ENCODE measurements at places on chromosomes 5 and 9.
A peak's percentile ranks its signal among the peaks of the same experiment; 100 is the strongest.

GRCh38 chr9:16830806-16831205, 39.7 kb downstream of the BNC2 start:
- H3K36me3 ChIP-seq: peaks cover 18% of the 10 kb centered on the region
- H3K4me1 ChIP-seq: peaks cover 50% of the 10 kb centered on the region
- H3K4me3 ChIP-seq: no peak overlapping the region
- peaks cover 3% of the 10 kb centered on the region for H3K27me3 ChIP-seq
- H3K27ac ChIP-seq: no peak overlapping the region

- no peaks in the 10 kb centered on the region for H3K36me3 ChIP-seq
- DNase-seq: no peak
- H3K27me3 ChIP-seq: peaks cover 25% of the 10 kb centered on the region
- H3K4me1 ChIP-seq: peaks cover 32% of the 10 kb centered on the region
Measured at GRCh38 chr9:115211413-115212124, 93.6 kb upstream of the TNC start.

GRCh38 chr5:9344751-9345240, 201.1 kb downstream of the SEMA5A start:
- peaks cover 3% of the 10 kb centered on the region for H3K27me3 ChIP-seq
- no peak overlapping the region for H3K4me3 ChIP-seq
- H3K4me1 ChIP-seq: peaks cover 12% of the 10 kb centered on the region
- DNase-seq: no peak
- peaks cover 7% of the 10 kb centered on the region for H3K36me3 ChIP-seq
- H3K27ac ChIP-seq: no peak overlapping the region

DNA sequence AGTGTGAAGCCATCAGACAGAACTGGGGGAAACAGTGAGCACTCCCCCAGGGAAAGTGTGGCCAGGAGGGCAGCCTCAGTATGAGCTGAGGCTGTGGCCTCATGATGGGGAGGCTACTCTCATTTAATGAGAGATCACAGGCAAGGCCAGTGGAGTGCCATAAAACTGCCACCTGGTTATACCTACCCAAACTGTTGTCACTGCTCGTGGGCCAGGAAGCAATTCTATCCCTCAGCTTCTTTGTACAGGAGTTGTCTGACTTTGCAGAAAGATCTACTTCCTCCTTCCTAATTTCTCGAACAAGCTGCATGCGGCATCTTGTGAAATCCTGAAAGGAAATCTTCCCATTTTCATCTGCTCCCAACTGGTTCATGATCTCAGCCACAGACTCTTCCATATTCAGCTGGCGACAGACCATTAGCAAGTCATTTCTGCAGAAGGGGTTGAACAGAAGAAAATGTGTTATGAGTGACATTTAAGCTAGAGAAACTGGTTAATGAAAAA, 50.0 kb downstream of the TSSK1B start:
- H3K27ac ChIP-seq: no peak overlapping the region
- H3K4me3 ChIP-seq: no peak overlapping the region
- no peaks in the 10 kb centered on the region for H3K4me1 ChIP-seq
- DNase-seq: no peak
- no peaks in the 10 kb centered on the region for H3K36me3 ChIP-seq

GRCh38 chr5:144167998-144168397, 2.5 kb downstream of the YIPF5 start:
- no peak for DNase-seq
- H3K27ac ChIP-seq: no peak overlapping the region
- H3K36me3 ChIP-seq: peaks cover 13% of the 10 kb centered on the region
- peaks cover 3% of the 10 kb centered on the region for H3K27me3 ChIP-seq

GRCh38 chr5:177368869-177369644, 11.3 kb downstream of the RGS14 start:
- H3K27me3 ChIP-seq: peaks cover 6% of the 10 kb centered on the region
- peaks cover 21% of the 10 kb centered on the region for H3K4me1 ChIP-seq
- H3K36me3 ChIP-seq: no peaks in the 10 kb centered on the region
- H3K4me3 ChIP-seq: peak overlapping the region; percentile 82
- H3K27ac ChIP-seq: peak overlapping the region; percentile 59

DNA sequence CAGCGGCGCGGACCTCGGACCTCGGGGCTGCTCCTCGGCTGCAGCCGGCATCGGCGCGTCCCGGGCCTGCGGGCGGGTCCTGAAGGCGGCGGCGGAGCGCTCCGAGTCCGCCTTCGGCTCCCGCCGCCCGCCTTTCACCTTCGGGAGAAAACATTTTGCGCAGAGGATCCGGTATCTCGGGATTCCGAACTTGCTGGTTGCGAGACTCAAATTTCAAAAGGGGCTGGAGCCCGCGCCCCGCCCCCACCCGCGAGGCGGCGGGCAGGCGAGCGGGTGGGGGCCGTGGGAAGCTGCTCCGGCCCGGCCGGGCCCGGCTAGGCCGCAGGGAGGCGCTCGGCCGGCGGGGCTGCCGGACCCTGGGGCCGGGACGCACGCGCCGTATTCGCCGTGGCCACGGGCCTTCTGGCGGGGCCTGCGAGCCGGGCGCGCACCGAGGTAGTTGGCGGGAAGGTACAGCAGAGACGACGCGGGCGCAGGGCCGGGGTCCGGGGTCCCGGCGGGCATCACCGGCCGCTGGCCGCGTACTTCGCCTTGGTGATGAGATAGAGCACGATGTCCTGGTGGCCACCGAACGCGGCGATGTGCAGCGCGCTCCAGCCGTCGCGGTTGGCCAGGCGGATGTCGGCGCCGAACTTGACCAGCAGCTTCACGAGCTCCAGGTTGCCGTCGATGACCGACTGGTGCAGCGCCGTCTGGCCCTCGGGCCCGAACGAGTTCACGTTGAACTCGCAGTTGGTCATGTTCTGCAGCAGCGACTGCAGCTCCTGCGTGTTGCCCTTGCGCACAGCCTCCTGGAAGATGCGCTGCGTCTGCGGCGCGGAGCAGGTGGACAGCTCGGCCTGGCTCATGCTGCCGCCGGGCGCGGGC, 757 bp downstream of the NRARP start:
- peak overlapping the region; percentile 92 for H3K4me3 ChIP-seq
- no peaks in the 10 kb centered on the region for H3K36me3 ChIP-seq
- peaks cover 5% of the 10 kb centered on the region for H3K4me1 ChIP-seq
- no peak for DNase-seq
- H3K27me3 ChIP-seq: peaks cover 31% of the 10 kb centered on the region

- no peaks in the 10 kb centered on the region for H3K27me3 ChIP-seq
- H3K4me1 ChIP-seq: peaks cover 4% of the 10 kb centered on the region
- peaks cover 4% of the 10 kb centered on the region for H3K36me3 ChIP-seq
- no peak for DNase-seq
Measured at GRCh38 chr9:31390403-31391025, 993.9 kb upstream of the ACO1 start.

DNA sequence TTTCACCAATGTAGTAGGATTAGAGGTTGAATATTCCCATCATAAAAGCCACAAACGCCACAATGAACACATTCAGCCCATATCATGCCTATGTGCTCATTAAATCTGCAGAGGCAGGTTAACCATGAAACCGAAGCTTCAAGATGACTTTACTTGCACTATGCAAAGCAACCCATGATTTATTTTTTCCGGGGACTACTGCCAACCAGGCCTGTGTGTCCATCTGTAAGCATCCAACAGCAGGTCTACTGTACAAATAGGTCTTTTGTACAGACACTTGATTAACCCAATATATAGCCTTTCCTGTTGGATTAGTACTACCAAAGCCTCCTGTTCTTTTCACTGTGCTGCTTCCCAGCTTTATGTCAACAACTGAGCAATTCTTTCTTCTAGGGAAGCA, 104.9 kb upstream of the CDH10 start:
- no peaks in the 10 kb centered on the region for H3K27me3 ChIP-seq
- no peaks in the 10 kb centered on the region for H3K36me3 ChIP-seq
- no peak overlapping the region for H3K27ac ChIP-seq
- DNase-seq: no peak
- H3K4me1 ChIP-seq: no peaks in the 10 kb centered on the region
- H3K4me3 ChIP-seq: no peak overlapping the region

DNA sequence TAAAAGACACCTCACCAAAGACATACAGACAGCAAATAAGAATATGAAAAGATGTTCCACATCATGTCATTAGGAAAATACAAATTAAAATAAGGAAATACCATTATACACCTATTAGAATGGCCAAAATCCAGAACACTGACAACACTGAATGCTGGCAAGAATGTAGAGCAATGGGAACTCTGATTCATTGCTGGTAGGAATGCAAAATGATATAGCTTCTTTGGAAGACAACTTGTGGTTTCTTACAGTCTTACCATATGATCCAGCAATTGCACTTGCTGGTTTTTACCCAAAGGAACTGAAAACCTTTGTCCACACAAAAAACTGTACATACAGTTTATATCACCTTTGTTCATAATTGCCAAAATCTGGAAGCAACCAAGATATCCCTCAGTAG, 6.5 kb downstream of the TMEM161B start:
- H3K27me3 ChIP-seq: no peaks in the 10 kb centered on the region
- peaks cover 30% of the 10 kb centered on the region for H3K36me3 ChIP-seq
- H3K4me3 ChIP-seq: no peak overlapping the region
- peaks cover 3% of the 10 kb centered on the region for H3K4me1 ChIP-seq

DNA sequence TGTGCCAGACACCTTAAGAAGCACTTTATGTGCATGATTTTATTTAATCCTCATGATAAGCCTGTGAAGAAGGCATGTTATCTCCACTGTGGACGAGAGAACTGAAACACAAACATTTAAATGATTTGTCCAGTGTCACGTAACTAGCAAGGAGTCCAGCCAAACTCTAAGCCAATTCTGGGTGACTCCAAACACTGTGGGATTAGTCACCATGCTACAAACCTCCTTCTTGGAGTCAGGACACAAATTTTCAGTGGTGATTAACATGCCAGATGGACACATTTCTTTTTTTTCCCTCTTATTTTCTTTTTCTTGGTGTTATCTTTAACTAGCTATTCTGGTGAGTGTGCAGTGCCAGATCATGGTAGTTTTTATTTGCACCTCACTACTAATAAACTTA, 316.8 kb downstream of the NDUFS4 start:
- H3K4me1 ChIP-seq: no peaks in the 10 kb centered on the region
- no peak for DNase-seq
- H3K36me3 ChIP-seq: peaks cover 3% of the 10 kb centered on the region
- H3K27me3 ChIP-seq: no peaks in the 10 kb centered on the region
- H3K4me3 ChIP-seq: no peak overlapping the region

DNA sequence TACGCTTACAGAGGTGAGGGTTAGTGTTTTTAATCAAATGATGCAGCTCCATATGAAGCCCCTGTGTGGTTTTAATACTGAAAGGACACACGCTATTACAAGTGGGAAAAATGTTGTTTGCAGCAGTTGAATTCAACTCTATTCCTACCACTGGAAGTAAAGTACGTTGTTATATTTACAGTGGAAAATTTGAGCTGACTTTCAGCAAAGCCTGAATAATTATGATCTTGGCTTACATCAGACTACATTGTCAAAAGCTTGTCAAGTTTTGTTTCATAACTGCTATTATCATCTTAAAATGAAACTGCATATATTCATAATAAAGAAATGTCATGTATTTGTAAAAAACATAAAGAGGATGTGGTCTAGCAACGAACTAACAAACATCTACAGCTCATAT, 818.5 kb downstream of the SEMA5A start:
- H3K36me3 ChIP-seq: no peaks in the 10 kb centered on the region
- no peak overlapping the region for H3K4me3 ChIP-seq
- H3K27me3 ChIP-seq: no peaks in the 10 kb centered on the region
- H3K4me1 ChIP-seq: no peaks in the 10 kb centered on the region

DNA sequence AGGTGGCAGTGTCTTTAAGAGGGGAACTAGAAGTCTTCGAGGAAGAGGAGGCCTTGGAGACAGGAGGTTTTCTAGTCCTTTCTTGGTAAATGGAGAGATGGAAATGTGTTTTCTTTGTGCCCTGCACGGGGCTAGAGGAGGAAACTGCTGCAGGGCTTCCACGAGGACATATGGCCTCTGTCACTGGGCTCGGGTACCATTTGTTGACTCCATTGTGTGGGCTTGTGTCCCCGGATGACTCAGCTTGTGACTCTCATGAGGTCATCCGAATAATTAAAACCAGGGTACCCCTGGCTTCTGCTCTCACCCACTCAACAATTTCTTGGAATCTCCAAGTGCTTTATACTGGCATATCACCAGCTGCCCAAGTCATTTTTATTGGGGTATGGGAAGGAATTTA, 261.7 kb downstream of the KIF4B start:
- peaks cover 34% of the 10 kb centered on the region for H3K4me1 ChIP-seq
- H3K27ac ChIP-seq: no peak overlapping the region
- H3K36me3 ChIP-seq: no peaks in the 10 kb centered on the region
- no peak for DNase-seq
- no peaks in the 10 kb centered on the region for H3K27me3 ChIP-seq

DNA sequence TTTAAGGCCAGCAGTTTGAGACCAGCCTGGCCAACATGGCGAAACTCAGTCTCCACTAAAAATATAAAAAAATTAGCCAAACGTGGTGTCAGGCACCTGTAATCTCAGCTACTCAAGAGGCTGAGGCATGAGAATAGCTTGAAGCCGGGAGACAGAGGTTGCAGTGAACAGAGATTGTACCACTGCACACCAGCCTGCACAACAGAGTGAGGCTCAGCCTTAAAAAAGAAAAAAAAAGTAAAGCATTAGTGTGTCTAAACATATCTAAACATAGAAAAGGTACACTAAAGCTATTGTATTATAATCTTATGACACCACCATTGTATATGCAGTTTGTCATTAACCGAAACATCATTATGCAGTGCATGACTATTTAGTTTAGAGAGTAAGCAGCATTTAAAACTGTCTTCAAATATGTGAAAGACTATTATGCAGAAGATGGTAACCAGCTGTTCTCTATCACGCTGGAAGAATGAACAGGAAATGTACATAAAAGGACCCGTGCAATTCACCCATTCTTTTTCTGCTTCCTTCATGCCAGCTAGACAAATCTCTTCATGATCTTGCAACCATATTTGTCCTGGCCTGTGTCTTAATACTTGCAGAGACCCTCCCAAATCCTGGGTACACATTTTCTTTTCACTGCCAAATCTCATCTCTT, 58.6 kb downstream of the ITGA1 start:
- no peak overlapping the region for H3K4me3 ChIP-seq
- H3K4me1 ChIP-seq: peaks cover 8% of the 10 kb centered on the region
- H3K36me3 ChIP-seq: no peaks in the 10 kb centered on the region

GRCh38 chr5:147756566-147756965, 26.0 kb downstream of the JAKMIP2 start:
- H3K4me1 ChIP-seq: peaks cover 11% of the 10 kb centered on the region
- no peak for DNase-seq
- peaks cover 4% of the 10 kb centered on the region for H3K36me3 ChIP-seq
- no peak overlapping the region for H3K4me3 ChIP-seq

DNA sequence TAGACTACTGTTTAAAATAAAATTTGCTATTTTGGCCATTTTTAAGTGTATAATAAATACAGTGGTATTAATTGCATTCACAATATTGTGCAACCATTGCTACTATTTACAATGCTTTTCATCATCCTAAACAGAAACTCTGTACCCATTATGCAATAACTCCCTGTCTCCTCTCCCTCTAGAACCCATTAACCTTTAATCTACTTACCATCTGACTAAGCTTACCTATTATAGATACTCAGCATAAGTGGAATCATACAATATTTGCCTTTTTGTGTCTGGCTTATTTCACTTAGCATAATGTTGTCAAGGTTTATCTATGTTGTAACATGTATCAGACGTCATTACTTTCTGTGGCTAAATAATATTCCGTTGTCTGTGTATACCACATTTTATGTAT, 25.9 kb downstream of the CD14 start:
- H3K4me3 ChIP-seq: no peak overlapping the region
- H3K4me1 ChIP-seq: no peaks in the 10 kb centered on the region
- H3K27ac ChIP-seq: no peak overlapping the region
- H3K36me3 ChIP-seq: no peaks in the 10 kb centered on the region
- H3K27me3 ChIP-seq: peaks cover 3% of the 10 kb centered on the region
